T-helper 9 cell (primary cell): ENCODE measurements at places on chromosomes 13 and 19.

GRCh38 chr13:50152655-50153309 is 137.5 kb downstream of the KCNRG start:
- no peak for DNase-seq

DNA sequence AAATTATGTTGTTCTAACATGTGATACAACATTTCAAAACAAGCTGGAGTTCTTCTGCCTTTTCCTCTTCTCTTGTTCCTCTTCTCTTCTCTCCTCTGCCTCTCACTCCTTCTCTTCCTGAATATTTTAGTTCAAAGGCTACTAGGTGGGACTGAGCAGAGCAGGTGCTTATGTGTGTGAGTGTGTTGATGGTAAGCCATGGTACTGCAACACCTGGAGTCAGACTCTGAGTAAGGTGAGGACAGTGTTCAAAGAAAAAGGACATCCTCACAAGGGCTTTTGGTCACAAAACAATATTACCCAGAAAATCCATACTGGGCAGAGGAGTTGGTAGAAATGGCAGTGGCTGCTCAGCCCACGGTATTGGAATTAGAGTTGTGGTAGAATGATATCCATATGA is 1188.7 kb downstream of the SLITRK1 start:
- DNase-seq, result no peak

DNA sequence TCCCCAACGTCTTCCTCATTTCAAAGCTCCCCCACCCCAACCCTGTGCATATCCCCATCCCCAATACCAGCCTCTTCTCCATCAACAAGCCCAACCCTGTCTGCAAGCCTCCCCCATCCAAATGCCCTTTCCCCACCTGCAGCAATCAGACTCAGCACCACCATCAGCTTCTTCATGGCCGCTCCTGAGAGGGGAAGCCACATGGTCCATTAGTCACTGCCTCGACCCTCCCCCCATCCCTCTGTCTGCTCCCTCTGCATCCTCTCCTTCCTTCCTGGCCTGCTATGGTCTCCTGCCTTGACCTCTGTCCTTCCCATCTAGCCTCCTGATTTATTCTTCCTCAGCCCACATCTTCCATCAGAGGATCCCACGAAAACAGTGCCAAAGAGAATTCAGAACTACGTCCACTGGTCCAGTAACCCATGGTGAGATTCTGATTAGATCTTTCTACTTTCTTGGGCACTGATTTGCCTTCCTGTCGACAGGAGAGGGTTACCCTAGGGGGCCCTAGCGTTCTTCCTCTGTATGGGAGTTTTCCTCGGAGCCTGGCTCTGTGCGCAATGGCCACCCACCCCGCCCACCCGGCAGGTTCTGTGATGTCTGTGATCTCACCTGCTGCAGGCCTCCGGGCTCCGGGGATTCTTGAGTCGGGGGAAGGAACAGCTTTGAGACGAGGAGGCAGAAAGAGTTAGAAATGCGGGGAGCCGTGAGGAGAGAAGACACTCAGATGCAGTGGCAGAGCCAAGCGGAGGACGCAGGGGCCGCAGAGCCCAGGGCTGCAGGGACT is 1.3 kb downstream of the KLK6 start:
- DNase-seq, result no peak

GRCh38 chr19:30172613-30173242 is 199.5 kb upstream of the ZNF536 start:
- DNase-seq, result no peak

- no peak for DNase-seq
These were observed 59.5 kb downstream of the NDFIP2 start for GRCh38 chr13:79540504-79540903.

GRCh38 chr19:45079911-45080370 is 881 bp downstream of the GEMIN7 start:
- DNase-seq, result no peak
